ENCODE measurements at places on chromosomes 7 and 10. TPM values are rescaled to one million over a fixed set of nuclear protein-coding genes. Genes with fewer than 3 reads are reported as not detected.

DNA sequence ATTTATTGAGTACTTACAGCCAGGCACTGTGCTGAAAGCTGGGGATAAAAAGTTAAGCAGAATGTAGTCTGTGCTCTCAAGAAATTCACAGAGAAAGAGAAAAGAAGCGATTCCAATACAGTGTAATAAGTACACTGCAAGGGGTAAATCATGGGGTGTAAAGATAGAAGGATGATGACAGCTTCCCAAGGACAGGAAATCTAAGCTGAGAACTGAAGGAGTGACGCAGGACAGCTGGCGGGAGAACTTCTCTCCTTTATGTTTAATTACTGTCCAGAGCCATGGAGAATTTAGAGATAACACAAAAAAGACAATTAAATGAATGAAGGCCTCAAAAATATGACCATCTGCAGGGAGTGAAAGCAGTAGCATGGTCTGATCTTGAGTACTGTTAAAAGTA, 34.8 kb downstream of the C7orf33 start:
- no peaks in the 10 kb centered on the region for H3K27me3 ChIP-seq
- no peak overlapping the region for H3K27ac ChIP-seq
- H3K4me1 ChIP-seq = no peaks in the 10 kb centered on the region

The RPEL1 gene
- total RNA-seq = not detected

- peaks cover 13% of the 10 kb centered on the region for H3K4me1 ChIP-seq
- no peak overlapping the region for H3K27ac ChIP-seq
- H3K27me3 ChIP-seq = no peaks in the 10 kb centered on the region
- H3K36me3 ChIP-seq = no peaks in the 10 kb centered on the region
- no peak overlapping the region for H3K4me3 ChIP-seq
Measured at GRCh38 chr7:121605317-121605680, 209.2 kb upstream of the FAM3C start.

GRCh38 chr7:46738796-46739195, 817.7 kb upstream of the IGFBP3 start:
- peak overlapping the region; percentile 61 for H3K27ac ChIP-seq
- H3K4me1 ChIP-seq = peaks cover 18% of the 10 kb centered on the region
- DNase-seq = no peak
- no peaks in the 10 kb centered on the region for H3K36me3 ChIP-seq
- H3K4me3 ChIP-seq = no peak overlapping the region

- H3K27ac ChIP-seq = no peak overlapping the region
- no peaks in the 10 kb centered on the region for H3K27me3 ChIP-seq
- H3K4me1 ChIP-seq = no peaks in the 10 kb centered on the region
- peaks cover 26% of the 10 kb centered on the region for H3K36me3 ChIP-seq
Measured at GRCh38 chr10:48439581-48440041, 133.1 kb downstream of the MAPK8 start.
